HEK293T (cell line): ENCODE measurements at places on chromosomes 11 and 22.
A peak's percentile ranks its signal among the peaks of the same experiment; 100 is the strongest.

DNA sequence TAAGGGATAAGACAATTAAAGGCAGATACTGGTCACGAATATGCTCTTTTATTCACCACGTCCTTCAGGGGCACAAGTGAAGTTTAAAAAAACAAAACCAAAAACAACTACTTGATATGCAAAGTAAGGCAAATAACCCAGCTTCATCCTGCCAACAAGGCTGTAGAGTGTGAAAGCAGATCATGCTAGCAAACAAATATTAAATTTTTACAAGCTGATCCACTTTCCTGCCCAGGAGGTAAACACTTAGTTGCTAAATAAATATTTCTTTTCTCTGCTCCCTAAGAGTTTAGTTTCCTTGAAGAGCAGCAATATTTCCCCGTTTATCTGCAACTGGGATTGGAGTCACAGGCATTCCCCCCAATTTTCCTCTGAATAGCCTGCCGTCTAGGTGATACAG, 300.2 kb downstream of the LARGE1 start:
- DNase-seq, result no peak

- DNase-seq, result no peak
Observed at GRCh38 chr22:27113211-27113635, 455.8 kb downstream of the MIAT start.

DNA sequence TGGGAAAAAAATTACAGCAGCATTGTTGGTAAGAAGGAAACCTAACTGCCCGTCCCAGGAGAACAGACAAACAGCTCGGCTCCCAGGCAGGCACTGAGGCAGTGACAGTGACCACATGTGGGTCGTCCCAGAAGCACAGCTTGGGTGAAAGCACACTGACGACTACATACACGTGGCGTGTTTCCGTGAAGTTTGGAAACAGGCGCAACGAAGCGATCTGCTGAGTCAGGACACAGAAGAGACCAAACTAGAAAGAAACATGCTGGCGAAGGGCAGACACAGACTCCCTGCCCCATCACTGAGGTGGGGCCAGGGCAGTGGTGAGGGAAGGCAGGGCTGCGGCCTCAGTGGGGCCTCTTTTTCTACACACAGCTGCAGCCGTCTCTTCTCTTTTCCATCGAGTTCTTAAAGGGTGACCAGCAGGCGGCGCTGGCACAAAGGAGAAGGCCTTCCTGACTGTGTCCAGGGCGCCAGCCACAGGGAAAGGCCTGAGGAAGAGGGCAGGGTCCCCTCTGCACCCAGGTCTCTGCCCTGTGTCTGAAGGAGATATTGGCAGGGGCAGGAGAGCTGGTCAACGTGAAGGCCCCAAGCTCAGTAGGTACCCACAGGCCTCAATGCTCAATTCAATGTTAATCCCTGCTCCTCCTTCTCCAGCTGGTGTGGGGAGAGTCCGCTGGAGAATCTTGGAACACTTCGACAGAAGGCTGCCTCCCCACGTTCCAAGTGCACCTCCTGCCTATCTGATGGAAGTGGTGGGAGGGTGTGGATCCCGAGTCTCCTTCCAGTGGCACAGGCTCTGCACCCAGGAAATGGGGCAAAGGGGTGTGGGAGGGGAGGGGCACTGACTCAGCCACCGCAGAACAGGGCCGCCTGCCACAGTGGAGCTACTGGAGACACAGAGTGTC, 19.9 kb downstream of the CARS1 start:
- peak; percentile 75 for DNase-seq

DNA sequence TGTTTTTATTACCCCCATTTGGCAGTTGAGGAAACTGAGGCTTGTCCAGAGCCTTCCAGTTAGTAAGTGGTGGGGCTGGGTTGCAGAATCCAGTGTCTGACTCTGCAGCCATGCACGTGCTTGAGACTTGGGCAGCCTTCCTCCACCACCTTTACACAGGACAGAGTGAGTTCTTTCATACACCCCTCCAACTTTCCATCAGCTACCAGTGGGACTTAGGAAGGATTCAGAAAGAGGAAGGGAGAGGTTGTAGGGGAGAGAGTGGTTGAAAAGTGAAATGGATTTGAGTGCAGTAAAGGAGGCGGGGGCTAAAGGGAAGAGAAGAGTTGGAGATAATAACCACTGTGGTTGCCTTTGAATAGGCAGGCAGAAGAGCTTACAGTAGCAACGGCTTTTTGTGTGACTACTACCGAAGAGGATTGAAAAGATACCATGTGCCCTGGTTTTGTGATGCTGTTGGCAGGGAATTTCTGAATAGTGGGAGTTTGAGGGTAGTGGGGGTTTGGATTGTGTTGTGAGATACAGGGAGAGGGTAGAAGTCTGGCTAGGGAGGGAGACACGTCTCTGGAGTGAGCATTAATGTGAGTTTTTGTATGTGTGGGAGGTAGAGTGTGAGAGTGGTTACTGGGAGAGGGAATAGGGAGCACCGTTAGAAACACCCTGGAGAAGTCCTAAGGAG, 1.7 kb downstream of the UVRAG start:
- DNase-seq, result no peak

GRCh38 chr22:49951000-49951677, 9.4 kb upstream of the PIM3 start:
- no peak for DNase-seq

GRCh38 chr11:107666911-107667613, 44.8 kb downstream of the SLN start:
- DNase-seq, result no peak

GRCh38 chr11:96648991-96649390, 259.2 kb downstream of the JRKL start:
- no peak for DNase-seq

GRCh38 chr11:19537803-19538453, 174.7 kb upstream of the NAV2 start:
- DNase-seq, result no peak

- DNase-seq, result no peak
Observed at GRCh38 chr22:22087854-22088657, 105.5 kb upstream of the TOP3B start.

- DNase-seq, result no peak
Observed at GRCh38 chr11:43582863-43583462, 97.6 kb upstream of the HSD17B12 start.

GRCh38 chr11:12968101-12968500, 41.0 kb upstream of the RASSF10 start:
- DNase-seq, result no peak

- DNase-seq, result no peak
Observed at GRCh38 chr11:10480760-10481159, 25.7 kb downstream of the AMPD3 start.

- no peak for DNase-seq
Observed at GRCh38 chr22:26708256-26709009, 51.0 kb downstream of the MIAT start.

- DNase-seq, result no peak
Observed at GRCh38 chr11:14784230-14784629, 107.8 kb downstream of the CYP2R1 start.

- DNase-seq, result no peak
Observed at GRCh38 chr22:25139062-25139461, 60.6 kb upstream of the CRYBB3 start.

- no peak for DNase-seq
Observed at GRCh38 chr11:106101819-106102218, 24.4 kb downstream of the AASDHPPT start.

- DNase-seq, result no peak
Observed at GRCh38 chr11:118142081-118142480, 10.5 kb downstream of the SCN4B start.
